ENCODE measurements at places on chromosomes 4 and X.

GRCh38 chr4:40573593-40574311 lies 55.9 kb downstream of the RBM47 start:
- no peak for DNase-seq

DNA sequence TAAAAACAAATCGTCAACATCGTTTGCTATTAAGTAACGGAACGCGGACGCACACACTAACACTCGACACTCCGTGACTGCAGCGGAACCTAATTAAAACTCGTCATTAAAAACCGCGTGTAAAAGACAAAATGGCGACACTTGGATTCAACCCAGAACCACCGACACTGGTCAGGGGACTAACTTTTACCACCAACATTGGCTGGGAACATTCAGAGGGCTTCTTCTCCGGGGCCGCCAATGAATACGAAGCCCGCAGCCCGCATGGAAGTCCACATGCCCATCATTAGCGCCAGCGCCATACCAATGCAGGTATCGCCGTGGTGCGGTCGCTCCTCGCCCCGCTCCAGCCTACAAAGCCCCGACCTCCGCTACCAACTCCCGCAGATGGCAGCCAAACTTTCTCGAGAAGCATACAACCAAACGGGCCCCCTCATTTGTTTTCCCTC lies 498 bp downstream of the RBMX start:
- DNase-seq = peak; percentile 17

GRCh38 chr4:153257151-153257620 lies 52.9 kb downstream of the TRIM2 start:
- DNase-seq = peak; percentile 18

GRCh38 chr4:181760560-181760959 lies 482.6 kb upstream of the TENM3 start:
- DNase-seq = no peak

DNA sequence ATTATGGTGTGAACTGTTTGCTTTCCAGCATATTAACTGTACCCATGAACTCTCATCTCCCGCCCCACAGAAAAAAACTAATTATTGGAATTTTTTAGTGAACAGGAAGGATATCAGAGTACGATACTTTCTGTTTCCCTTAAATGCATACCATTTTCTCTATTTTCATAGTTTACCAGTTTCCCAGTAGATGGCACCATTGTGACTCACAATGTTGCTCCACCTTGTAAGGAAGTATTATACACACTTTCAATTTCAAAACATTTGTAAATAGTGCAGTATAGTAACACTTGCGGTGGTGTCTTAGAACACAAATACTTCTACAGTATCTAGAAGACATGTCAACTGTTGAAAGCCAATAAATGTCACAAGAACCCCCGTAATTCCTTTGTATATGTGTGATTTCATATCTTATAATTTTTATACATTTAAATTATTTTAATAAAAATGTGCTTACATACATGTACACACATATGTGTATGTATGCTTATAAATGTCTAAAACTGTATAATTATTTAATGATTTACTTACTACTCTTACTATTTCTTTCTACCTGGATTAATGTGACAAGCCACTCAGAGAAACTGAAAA lies 167.3 kb downstream of the SLIT2 start:
- DNase-seq = no peak

GRCh38 chr4:1400191-1400805 lies 5.9 kb downstream of the NKX1-1 start:
- no peak for DNase-seq

- no peak for DNase-seq
Observed at GRCh38 chr4:155474758-155475157, 98.0 kb upstream of the MAP9 start.

DNA sequence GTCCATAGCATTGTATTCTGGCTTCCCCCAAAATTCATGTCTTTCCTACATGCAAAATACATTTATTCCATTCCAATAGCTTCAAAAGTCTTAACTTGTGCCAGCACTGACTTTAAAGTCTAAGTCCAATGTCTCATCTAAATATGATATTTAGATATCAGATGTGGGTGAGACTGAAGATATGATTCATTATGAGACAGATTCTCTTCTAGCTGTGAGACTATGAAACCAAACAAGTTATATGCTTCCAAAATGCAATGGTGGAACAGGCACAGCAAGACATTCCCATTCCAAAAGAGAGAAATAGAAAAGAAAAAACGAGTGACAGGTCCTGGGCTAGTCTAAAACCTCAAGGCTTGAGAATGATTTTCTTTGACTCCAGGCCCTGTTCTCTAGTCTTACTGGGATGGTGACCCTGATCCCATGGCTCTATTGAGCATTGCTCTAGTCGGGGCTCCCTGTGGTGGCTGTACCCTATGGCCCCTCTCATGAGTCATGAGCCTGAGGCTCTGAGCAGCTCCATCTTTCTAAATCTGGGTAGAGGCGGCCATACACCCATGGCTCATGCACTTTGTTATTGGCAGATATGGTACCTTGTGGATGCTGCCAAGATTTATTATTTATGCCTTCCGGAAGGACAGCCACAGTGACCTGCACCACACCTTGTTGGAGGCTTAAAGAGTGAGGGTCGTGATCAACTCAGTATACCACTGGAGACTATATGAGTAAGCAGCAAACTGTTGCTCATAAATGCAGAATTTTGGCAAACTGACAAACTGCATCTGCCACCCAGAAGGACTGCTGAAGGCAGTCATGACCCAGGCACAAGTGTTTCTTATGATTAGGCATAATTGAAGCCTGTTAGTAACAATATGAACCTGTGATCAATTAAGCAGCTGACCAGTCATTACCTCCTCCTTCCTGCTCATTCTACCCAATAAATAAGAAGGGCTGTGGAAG lies 38.5 kb upstream of the BOD1L1 start:
- no peak for DNase-seq

- no peak for DNase-seq
Observed at GRCh38 chr4:183448436-183448835, 4.0 kb downstream of the CDKN2AIP start.

DNA sequence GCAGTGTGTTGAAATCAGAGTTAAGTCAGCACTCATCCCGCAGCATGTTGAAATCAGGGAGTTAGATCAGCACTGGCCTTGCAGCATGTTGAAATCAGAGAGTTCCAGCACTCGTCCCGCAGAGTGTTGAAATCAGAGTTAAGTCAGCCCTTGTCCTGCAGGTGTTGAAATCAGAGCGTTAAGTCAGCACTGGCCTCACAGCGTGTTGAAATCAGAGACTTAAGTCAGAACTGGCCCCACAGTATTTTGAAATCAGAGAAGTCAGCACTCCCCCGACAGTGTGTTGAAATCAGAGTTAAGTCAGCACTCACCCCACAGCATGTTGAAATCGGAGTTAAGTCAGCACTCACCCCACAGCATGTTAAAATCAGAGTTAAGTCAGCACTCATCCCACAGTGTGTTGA lies 10.9 kb upstream of the UVSSA start:
- no peak for DNase-seq

DNA sequence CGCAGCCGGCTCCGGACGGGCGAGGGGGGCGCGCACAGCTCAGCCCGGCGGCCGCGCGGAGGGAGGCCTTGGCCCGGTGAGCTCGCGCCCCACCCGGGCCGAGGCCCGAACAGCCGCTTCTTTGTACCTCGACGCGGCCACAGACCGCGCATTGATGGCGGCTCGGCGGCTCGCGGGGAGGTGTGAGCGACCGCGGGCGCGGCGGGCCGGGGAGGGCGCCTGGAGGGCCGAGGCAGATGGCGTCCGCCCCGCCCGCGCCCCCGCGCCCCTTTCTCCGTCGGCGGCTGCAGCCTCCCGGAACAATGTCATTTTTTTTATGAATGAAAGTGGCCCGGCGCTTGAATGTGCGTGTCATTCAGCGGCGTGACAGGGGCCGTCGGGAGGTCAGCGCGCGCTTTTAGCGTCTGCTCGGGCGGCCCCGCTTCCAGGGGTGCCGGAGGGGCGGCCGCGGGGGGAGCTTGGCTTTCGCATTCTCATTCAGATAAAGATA lies 1.8 kb downstream of the FGFR3 start:
- no peak for DNase-seq

- DNase-seq = no peak
Observed at GRCh38 chrX:133854290-133854689, 131.1 kb downstream of the GPC3 start.

DNA sequence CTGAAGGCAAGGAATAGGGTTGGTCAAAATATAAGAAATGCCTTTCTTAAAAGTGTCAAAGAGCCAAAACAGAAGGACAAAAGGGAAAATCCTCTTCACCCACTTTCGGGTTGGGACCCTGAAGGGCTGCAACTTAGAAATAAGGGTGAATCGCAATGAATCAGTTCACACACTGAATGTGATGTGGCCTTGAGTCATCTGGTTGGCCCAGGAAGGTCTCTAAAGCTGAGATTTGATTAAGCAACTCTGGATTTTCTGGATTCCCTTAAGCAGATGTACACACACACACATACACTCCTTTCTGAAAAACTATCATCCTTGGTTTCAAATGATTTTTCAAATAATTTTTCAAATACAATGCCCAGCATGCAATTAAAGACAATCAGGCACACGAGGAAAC lies 13.1 kb downstream of the TAB3 start:
- DNase-seq = no peak

DNA sequence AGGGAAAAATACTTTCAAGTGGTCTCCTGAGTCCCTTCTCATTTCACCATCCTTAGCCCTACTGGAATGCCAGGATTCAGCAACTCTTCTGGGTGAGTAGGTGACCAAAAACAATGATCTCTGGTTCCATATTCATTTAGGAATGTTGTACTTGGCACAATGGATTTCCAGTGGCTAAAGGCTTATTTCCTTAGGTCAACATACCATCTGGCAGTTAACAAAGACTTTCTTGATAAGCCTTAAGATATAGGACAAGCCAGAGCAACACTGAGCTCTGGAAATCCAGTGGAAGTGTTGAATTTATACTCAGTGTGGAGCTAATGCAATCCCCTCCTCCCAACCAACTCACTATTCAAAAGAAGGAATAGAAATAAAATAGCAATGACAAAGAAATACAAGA lies 139.4 kb upstream of the EMCN start:
- no peak for DNase-seq
